ENCODE measurements at places on chromosomes 1 and 21. TPM values are rescaled to one million over a fixed set of nuclear protein-coding genes. Genes with fewer than 3 reads are reported as not detected.

Gene LAD1
- 35.7 TPM for total RNA-seq

Gene FNDC10
- total RNA-seq = 0.99 TPM

Gene MAP10
- 2.4 TPM for total RNA-seq

Gene ATP6V1G3
- total RNA-seq = not detected

Gene CFHR3
- 0.39 TPM for total RNA-seq

Gene RAB25
- total RNA-seq = 31.7 TPM

Gene ORC1
- 3.3 TPM for total RNA-seq

Gene VANGL2
- total RNA-seq = 11.0 TPM

Gene PDZK1IP1
- 5.2 TPM for total RNA-seq

Gene RCSD1
- total RNA-seq = 13.0 TPM

GRCh38 chr1:1537626-1538250, 2.7 kb downstream of the TMEM240 start:
- DNase-seq = no peak

DNA sequence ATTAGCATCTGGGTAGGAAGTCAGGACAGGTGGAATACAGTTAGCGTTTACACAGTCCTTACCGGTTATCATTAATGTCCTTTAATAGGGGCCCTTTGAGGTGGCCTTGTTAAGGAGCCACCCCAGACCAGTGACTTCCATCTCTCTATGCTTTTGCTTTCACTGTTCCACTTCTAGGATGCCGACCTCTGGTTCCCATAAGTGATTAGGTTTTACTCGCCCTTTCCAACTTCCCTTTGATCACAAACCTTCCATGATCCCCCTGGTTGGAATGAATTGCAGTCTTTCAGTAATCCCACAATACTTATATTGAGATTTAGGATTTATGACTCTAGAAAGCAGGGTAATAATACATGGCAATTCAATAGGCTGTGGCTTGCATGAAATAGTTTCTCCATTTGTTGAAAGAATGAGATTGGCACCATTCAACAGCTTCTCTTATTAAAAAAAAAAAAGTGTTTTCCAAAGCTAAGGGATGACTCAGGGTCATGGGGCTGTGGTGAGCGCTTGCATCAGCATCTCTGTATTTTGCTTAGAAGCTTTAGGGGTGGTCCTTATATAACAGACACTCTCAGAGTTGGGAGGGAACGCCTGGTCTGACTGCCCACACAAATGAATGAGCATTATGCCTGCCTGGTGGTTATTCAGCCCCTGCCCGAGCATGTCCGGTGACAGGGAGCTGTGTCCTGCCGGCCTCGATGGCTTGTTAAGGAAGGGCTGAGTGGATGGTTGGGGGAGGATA, 110.5 kb downstream of the CNIH3 start:
- DNase-seq = no peak

DNA sequence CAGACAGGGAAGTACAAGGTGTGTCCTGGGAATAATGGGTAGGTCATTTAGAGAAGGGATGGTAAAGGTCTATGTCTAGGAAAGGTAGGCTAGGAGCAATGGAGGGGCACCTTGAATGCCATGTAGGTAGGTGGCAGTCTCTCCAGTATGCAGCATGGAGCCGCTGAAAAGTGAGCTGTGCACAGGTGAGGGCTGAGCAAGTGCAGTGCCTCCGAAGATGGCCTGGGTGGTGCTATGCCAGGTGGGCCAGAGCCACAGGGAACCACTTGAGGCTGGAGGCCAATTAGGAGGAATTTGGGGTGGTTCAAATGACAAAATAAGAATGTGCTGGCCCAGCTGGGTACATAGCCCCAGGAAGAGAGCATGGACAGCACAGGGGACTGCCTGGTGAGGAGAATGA, 25.0 kb downstream of the RNU5D-1 start:
- DNase-seq = no peak

- no peak for DNase-seq
Observed at GRCh38 chr1:64196074-64196870, 7.2 kb upstream of the UBE2U start.

- DNase-seq = no peak
Observed at GRCh38 chr1:200260597-200261335, 149.1 kb downstream of the ZNF281 start.

DNA sequence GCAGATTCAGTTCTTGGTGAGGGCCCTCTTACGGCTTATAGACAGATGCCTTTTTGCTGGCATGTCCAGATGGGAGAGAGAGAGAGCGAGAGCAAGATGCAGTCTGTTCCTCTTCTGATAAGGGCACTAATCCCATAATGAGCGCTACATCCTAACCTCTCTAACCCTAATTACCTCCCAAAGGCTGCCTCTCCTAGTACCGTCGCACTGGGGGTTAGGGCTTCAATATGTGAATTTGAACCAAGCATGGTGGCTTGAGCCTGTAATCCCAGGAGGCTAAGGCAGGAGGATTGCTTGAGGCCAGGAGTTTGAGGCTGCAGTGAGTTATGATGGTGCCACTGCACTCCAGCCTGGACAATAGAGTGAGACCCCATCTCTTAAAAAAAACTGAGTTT, 10.5 kb upstream of the SDE2 start:
- no peak for DNase-seq

GRCh38 chr1:228812961-228813360, 77.7 kb downstream of the RHOU start:
- no peak for DNase-seq

DNA sequence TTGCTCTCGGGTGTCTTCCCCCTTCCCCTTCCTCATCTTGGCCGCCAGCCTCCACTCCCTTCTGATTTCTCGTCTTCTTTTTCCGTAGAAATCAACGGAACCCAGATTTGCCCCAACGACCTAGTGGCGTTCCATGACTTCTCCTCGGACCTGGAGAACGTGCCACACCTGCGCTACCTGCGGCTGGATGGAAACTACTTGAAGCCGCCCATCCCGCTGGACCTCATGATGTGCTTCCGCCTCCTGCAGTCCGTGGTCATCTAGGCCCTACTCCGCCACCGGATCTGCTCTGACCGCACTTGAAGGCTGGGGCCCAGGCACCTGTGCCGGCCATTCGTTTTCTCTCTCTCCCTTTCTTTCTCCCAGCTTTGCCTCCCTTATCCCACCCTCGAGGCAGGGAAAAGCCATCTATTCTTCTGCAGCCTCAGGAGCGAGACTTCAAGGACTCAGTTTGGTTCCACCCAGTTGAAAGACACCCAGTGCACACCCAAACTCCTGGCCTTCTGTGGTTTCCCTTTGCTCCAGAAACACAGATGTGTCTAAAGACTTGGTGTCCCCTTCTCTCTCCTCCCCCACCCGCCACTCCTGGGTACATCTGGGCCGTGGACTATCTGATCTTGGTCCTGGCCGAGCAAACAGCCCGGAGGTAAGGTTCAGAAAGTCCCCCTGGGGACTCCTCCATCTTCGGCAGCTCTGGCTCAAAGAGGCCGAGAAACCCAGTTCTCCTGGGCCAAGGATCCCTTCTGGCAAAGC, 7.2 kb upstream of the OPTC start:
- no peak for DNase-seq

DNA sequence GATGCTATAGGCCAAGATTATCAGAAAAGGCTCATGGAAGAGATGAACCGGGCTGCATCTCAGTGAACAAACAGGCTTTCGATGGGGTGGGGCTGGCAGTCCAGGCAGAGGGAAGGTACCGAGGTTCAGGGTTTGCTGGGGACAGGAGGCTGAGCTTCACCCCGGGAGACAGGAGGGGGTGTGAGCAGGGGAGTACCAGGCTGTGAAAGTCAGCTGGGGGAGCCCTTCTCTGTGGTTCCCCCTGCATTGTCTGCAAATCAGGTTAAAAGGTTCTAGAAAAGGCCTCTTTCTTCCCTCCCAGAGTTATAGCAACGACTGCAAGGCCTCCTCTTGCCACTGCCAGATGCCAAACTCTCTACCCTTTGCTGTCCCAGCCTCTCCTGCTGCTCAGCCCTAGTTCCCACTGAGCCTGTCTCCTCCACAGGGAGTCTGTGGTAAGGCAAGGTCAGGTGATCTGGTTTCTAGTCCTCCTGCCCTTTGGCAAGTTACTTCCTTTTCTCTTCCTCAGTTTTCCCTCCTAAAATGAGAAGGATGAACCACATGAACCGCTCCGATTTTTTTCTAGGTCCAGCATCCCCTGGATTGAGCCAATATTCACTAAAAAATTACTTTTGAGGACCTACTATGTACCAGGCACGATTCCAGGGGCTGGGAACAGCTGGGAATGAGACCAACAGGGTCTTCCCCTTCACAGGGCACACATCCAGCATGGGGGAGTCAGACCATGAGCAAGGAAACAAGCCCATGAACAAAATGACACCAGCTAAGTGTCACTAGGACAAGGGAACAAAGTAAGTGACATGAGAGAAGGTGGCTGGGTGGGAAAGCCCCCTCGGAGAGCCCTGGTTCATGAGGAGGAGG, 7.2 kb downstream of the LAD1 start:
- DNase-seq = no peak

DNA sequence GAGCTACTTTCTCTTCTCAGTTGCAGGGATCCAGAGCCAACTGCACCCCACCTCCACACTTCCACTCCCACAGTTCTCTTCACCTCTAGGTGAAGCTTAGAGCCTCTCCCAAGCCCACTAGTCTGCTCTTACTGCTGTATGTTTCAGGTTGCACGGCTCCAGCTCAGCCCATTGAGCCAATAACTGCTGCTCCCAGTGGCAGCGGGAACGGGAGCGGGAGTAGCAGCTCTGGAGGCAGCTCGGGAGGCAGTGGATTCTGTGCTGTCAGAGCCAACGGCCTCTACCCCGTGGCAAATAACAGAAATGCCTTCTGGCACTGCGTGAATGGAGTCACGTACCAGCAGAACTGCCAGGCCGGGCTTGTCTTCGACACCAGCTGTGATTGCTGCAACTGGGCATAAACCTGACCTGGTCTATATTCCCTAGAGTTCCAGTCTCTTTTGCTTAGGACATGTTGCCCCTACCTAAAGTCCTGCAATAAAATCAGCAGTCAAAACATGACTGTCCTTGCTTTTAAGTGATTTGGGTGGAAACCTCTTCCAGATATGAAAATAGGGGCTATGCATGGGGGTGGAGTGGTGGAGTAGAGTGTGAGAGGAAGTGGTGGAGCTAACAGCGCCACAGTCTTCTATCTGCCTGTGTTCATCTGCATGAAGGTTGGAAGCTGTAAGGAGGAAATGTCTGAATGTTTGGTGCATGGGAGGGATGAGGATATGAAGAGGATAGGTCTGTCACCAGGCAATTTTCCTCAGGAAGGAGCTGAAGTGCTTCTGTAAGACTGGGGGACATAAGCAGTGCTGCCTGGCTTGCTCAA, 29.6 kb downstream of the CHIA start:
- DNase-seq = no peak

GRCh38 chr1:93489756-93490155, 41.8 kb downstream of the FNBP1L start:
- no peak for DNase-seq

DNA sequence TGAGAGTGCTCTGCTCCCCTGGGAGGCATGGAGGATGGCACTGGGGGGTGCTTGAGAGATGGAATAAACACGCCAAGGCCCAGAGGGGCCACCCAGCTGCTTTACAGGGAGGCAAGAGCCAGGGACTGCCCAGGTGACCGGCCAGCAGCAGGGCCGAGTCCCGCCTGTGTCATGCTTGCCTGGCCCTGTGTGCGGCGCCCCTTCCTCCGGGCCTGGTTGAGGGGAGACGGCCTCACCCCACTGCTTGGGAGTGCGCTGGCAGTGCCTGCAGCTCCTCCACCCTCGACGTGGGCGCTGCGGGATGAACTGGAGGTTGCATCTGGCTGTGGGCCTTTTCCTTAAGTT, 33.1 kb upstream of the COL6A2 start:
- DNase-seq = no peak

GRCh38 chr1:9008236-9008635, 18.0 kb downstream of the SLC2A7 start:
- DNase-seq = no peak

Measured in skin of body (tissue), 3 donors.